ENCODE measurements at places on chromosomes 4 and X.

GRCh38 chr4:170122252-170122651, 32.5 kb upstream of the AADAT start:
- peak; percentile 5 for DNase-seq

DNA sequence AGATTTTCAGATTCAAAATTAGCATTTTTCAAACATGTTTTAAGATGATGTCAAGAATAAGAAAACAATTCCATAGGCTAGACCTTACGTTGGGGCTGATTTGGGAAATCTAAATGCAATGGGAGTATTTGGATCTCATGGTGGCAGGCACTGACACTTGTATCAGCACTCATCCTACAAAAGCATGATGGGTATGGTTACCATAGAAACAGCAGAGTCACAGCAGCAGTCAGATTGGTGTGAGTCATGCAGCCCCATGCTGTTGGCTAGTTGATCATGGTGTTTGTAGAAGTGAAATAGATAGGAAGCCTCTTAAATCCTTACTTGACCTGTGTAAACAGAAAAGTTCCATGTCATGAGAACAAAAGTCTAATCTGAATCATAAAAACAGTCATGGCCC, 1637.3 kb upstream of the PABPC4L start:
- DNase-seq = peak; percentile 80

DNA sequence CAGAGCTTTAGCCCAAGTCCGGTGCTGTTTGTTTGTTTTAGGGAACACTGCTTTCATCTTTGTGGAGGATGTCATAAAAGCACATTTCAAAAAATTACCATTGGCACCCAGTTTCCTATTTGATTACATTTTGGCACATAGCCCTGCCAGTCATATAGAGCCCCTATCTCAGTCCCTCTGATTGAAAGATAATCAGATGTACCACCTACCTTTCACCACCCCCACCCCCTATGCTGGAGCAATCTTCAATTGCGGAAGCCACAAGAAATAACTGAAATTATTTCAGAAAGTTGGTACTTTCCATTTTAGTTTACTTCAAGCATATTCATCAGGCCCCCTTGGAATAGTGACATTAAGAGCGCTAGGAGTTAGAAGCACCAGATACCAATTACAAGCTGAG, 136.7 kb upstream of the RPL34 start:
- DNase-seq = no peak

DNA sequence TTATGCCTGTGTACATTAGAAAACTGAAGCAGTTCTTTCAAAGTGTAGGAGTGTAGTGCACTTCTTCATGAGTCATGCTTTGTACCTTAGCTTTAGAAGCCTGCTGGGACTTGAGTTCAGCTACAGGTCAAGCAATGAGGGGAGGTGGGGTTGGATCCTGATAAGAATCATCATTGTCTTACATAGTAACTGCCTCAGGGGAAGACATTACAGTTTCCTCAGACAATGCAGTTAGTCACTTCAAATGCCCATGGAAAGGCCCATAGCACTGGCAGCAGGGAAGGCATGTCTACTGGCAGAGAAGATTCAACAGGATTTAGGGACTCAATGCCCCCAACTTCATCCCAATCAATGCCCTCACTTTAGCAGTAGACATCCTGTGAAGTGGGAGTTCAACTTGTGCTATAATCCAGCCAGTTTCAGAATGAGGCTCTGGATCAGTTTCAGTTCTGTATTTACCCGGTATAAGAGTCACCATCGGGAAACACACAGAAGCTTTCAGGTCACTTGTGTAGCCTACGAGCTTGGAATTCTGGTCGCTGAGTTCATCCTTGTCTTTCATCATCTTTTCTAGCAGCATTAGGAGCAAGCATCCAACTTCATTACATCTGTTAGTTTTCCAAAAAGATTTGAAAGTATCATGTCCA, 1216.5 kb downstream of the RAPGEF2 start:
- peak; percentile 8 for DNase-seq

- DNase-seq = no peak
Observed at GRCh38 chr4:142318280-142318679, 527.8 kb downstream of the INPP4B start.

- no peak for DNase-seq
Observed at GRCh38 chrX:130047416-130047815, 62.9 kb downstream of the ELF4 start.
